ENCODE measurements at places on chromosomes 4 and X.
A peak's percentile ranks its signal among the peaks of the same experiment; 100 is the strongest.

DNA sequence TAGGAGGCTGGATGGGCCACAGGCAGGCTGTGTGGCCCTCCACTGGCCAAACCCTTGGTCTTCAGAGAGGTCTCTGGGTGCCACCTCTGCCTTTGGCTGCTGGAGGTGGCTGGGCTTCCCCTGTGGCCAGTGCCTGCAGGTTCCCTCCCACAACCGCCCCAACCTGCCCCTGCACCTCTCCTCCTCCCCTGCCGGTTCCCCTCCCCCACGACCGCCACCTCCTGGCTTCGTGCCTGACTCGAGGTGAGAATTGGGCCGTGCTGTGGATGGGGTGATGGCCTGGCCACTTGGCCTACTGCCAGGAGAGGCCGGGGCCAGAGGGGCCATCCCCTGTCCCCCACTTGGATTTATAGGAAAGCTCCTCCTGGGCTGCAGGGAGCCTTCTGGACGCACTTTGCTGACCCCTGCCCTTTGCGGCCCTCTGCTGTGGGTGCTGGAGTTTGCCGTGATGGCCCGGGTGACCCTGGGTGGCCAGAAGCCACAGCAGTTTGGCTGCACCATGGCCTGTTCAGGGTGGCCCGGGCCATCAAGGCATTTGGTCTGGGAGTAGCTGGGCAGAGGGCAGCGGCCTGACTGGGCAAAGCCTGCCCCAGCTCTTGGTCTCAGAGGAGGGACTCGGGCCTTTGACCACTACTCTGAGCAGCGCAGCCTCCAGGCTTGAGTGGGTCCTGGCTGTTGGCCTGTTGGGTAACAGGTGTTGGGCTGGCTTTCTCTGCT, 3.8 kb downstream of the NAT8L start:
- DNase-seq: no peak

DNA sequence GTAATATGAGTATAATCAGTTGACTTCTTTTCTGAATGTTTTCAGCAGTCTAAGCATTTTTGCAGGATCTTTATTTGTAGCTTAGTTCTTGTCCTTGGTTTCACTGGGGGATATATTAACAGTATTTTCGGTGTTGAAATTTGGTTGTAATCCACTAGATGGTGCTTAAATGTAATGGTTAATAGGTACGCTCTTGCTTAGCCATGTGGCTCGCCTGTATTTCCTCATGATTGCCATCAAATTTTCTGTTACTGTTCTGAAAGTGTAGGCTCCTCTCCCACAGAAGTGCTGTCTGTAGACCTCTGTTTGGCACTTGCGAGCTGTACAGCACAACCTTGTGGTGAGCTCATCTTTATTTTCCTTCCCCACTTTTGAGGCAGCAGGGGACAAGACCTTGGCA, 3.9 kb upstream of the FAAH2 start:
- no peak for DNase-seq

GRCh38 chrX:48068096-48068887, 3.1 kb downstream of the ZNF630 start:
- no peak for DNase-seq

GRCh38 chrX:53631156-53631555, 55.4 kb downstream of the HUWE1 start:
- no peak for DNase-seq

DNA sequence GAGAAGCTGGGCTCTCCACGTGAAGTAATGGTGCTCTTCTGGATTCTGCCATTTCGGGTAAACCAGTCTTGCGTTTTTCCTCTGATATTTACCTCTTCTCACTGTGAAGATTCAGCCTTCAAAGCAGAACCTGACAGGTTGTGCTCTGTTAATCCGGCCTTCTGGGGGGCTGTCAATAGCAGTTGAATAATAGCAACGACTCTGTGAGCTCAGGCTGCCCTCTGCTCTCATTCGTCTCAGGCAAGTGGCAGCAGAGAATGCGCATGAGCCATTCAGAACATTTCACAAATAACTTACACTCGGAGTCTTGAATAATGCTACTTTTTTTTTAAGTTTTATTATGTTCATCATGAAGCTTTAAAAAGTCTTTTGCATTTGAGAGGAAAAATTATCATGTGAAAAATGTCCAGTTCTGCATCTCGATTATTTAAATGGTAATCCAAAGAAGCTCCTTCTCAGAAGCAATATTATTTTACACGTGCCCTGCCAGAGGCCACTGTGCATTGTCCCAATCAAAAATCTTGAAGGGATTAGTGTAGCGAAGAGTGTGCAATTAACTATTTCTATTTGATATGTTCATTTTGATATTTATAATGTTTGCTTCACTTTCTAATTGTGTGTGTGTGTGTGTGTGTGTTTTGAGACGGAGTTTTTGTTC, 354.2 kb upstream of the FAT1 start:
- no peak for DNase-seq

- DNase-seq: peak; percentile 6
These were observed 23.9 kb downstream of the ACSL4 start for GRCh38 chrX:109709129-109709631.

DNA sequence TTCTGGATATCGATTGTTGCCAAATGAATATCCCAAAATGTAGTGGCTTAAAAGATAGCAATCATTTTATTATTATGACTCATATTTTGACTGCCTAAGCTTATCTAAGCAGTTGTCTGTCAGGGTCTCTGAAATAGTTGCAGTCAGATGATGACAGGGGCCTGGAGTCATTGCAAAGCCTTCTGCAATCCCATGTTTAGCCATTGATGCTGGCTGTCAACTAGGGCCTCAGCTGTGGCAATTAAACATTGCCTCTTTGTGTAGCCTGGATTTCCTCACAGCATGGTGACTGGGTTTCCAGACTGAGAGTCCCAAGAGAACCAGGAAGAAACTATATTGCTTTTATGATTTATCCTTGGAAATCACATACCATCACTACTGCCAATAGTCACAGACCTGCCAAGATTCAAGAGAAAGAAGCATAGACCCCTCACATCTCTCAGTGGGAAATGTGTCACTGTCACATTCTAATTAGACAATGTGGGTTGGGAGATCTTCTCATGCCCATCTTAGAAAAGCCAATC, 227.3 kb upstream of the NOCT start:
- DNase-seq: no peak

Data from endothelial cell of umbilical vein (primary cell).